ENCODE measurements at places on chromosomes 4 and X. TPM values are rescaled to one million over a fixed set of nuclear protein-coding genes. Genes with fewer than 3 reads are reported as not detected.

PPP2R2C gene
- total RNA-seq: 0.19 TPM

- no peak overlapping the region for H3K27ac ChIP-seq
- DNase-seq: no peak
- H3K36me3 ChIP-seq: peaks cover 2% of the 10 kb centered on the region
Observed at GRCh38 chr4:36177946-36178345, 66.4 kb downstream of the ARAP2 start.

SUV39H1 gene
- total RNA-seq: 7.4 TPM

DNA sequence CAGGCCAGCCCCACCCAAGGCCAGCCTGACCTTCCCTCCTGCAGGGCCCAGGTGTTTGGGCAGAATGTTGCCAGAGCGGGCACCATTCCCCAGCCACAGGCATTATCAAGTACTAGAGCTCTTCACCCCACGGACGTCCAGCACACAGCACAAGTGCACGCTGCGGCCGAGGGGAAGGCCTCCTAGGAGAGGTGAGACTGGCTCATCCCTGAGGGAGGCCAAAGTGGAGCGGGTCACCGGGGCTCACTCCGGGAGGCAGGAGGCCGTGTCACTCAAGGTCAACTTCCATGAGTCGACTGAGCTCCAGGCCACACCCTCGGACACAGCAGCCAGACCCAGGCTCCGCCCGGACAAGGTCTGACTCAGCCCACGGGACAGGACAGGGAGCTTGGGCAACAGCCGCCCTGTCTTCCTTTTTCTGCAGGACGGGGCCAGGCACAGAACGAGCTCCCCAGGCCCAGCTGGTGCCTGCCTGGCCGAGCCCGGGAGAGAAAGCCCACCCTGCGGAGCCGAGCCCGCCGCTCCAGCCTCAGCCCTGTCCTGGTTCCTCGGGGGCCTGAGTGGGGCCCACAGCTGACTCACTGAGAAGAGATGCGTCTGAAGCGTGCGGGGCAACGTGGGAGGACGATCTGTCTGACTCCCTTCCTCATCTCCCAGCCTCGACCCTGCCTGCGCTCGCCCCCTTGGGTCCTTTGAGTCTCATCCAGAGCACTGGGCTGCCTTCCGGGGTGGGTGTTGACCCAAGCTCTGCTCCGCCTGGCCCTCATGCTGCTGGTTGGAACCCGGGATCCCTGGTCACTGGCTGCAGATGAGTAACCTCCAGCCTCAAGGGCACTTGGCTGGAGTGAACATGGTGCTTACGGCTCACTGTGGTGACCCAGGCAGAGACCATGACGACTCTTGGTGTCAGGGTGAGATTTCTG lies 1.6 kb downstream of the SLC49A3 start:
- no peak overlapping the region for H3K27ac ChIP-seq
- H3K4me3 ChIP-seq: no peak overlapping the region

ETNPPL gene
- 0.22 TPM for total RNA-seq

DNA sequence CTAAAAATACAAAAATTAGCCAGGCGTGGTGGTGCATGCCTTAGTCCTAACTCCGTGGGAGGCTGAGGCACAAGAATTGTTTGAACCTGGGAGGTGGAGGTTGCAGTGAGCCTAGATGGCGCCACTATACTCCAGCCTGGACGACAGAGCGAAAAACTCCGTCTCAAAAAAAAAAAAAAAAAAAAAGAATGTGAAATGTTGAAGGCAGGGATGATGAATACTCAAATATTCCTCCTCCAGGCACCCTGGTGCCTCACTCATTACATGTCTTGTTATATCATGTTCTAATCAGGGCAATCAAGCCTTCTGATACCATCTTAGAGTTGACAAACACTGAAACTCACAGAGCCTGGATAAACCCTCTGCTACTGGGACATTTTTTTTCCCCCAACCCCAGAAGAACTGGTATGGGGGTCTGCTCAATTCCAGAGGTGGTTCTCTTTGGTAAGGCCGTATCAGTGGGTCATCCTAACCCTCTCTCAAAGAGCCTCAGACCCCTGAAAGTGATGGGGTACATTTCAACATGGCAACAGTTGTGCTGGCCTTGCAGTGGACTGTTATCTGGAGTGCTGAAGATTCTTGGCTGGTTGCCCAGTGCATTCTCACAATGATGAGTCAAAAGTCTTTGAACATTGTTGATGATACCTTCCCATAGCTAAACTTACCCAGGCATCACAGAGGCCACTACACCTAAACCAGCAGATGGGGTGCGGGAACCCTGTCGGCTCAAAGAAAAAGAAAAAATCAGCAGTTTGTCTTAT lies 2.4 kb upstream of the SH3KBP1 start:
- peaks cover 2% of the 10 kb centered on the region for H3K4me1 ChIP-seq
- H3K4me3 ChIP-seq: no peak overlapping the region
- H3K27me3 ChIP-seq: no peaks in the 10 kb centered on the region
- no peak for DNase-seq

- peaks cover 4% of the 10 kb centered on the region for H3K36me3 ChIP-seq
- no peak for DNase-seq
- no peaks in the 10 kb centered on the region for H3K4me1 ChIP-seq
- H3K4me3 ChIP-seq: no peak overlapping the region
- no peaks in the 10 kb centered on the region for H3K27me3 ChIP-seq
Observed at GRCh38 chr4:1354983-1355275, 7.9 kb downstream of the UVSSA start.

XKRX gene
- 0.86 TPM for total RNA-seq

- DNase-seq: no peak
- H3K36me3 ChIP-seq: no peaks in the 10 kb centered on the region
- H3K4me3 ChIP-seq: no peak overlapping the region
- no peaks in the 10 kb centered on the region for H3K4me1 ChIP-seq
- no peaks in the 10 kb centered on the region for H3K27me3 ChIP-seq
Observed at GRCh38 chr4:132865922-132866321, 283.2 kb upstream of the PCDH10 start.

DNA sequence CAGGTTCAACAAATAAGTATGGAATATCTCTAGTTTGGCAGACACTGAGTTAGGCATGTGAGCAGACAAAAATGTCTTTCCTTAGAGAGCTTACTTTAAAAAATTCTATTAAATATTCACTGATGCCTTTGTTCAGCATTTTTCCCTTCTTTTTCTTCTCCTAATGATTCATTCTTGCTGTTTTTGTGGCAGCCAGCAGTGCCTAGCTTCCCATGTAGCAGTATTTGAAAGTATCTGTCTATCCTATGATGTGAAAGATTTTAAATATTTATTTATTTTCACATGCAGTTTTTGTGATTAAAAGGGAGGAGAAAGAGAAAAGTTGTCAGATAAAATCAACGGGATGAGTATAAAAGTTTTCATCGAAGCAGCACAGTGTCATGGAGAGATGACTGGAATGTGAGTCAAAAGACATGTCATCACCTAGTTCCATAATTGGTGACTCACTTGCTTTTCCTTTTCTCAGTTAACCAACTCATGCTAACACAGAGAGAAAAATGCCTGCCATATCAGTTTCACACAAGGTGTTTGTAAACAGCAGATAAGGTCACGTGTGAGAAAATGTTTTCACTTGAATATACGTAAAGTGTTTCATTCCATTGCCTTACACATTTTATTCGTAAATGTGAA lies 69.8 kb downstream of the BMPR1B start:
- no peaks in the 10 kb centered on the region for H3K27me3 ChIP-seq
- no peak overlapping the region for H3K4me3 ChIP-seq
- no peaks in the 10 kb centered on the region for H3K36me3 ChIP-seq
- no peak for DNase-seq
- H3K4me1 ChIP-seq: peaks cover 14% of the 10 kb centered on the region

DNA sequence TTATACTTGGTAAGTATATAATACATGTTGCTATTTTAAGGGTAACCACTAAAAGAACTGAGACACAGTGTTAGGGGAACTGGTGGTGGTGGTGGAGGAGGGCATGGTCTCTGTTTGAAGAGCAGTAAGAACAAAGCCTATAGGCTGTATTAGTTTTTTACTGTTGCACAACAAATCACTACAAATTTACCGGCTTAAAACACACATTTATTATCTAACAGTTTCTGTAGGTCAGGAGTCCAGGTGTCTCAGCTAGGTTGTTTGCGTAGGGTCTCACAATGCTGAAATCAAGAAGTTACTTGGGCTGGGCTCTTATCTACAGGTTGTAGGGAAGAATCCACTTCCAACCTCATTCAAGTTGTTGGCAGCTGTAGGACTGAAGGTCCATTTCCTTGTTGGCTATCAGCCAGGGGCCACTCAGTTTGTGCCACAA lies 52.6 kb downstream of the CASK start:
- H3K4me1 ChIP-seq: no peaks in the 10 kb centered on the region
- no peaks in the 10 kb centered on the region for H3K36me3 ChIP-seq
- no peak for DNase-seq
- H3K27me3 ChIP-seq: no peaks in the 10 kb centered on the region

GRCh38 chrX:41406201-41406600 lies 40.9 kb upstream of the NYX start:
- no peak overlapping the region for H3K4me3 ChIP-seq
- no peak for DNase-seq
- no peaks in the 10 kb centered on the region for H3K4me1 ChIP-seq
- H3K36me3 ChIP-seq: peaks cover 2% of the 10 kb centered on the region
- no peaks in the 10 kb centered on the region for H3K27me3 ChIP-seq
- H3K27ac ChIP-seq: no peak overlapping the region

DNA sequence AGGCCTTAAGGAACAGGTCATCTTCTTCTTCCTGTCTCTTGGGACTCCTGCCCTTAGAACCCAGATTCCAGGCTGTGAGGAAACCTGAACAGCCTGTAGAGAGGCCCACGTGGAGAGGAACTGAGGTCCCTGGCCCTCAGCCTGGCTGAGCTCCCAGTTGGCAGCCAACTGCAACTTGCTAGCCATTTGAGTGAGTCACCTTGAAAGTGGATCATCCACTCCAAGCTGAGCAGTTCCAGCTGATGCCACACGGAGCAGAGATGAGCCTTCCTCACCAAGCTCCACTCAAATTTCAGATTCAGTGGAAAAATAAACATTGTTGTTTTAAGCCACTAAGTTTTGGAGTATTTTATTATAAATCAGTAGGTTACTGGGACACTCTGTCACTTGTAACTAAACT lies 392.5 kb downstream of the BCOR start:
- H3K36me3 ChIP-seq: no peaks in the 10 kb centered on the region
- no peak for DNase-seq
- no peak overlapping the region for H3K4me3 ChIP-seq
- H3K27ac ChIP-seq: no peak overlapping the region

- no peaks in the 10 kb centered on the region for H3K36me3 ChIP-seq
- H3K27me3 ChIP-seq: no peaks in the 10 kb centered on the region
- H3K4me3 ChIP-seq: no peak overlapping the region
- no peak for DNase-seq
- H3K27ac ChIP-seq: no peak overlapping the region
Observed at GRCh38 chr4:115873048-115873447, 759.6 kb upstream of the NDST4 start.

VCX2 gene
- total RNA-seq: not detected

DNA sequence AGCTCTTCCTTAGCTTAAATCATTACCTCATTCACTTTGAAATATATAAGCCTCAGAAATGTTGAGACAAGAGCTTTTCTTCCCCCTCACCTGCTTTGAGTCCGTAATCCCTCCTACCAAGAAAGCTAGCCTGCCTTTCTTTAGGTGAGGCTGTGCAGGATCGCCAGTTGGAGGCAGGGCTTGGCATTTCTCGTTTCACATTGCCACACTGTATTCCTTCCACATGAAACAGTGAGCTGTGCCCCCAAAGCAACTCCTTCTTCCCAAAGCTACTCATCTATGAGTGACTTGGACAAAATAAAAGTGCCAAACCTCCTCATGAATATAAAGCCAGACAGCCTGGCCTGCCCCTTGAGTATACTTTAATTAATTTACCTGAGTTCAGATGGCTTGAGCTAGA lies 86.8 kb downstream of the LIMCH1 start:
- no peak overlapping the region for H3K27ac ChIP-seq
- no peak overlapping the region for H3K4me3 ChIP-seq
- peaks cover 6% of the 10 kb centered on the region for H3K27me3 ChIP-seq
- H3K4me1 ChIP-seq: no peaks in the 10 kb centered on the region
- DNase-seq: no peak

ASB11 gene
- total RNA-seq: not detected

GRCh38 chr4:55636656-55636999 lies 530 bp upstream of the NMU start:
- H3K36me3 ChIP-seq: no peaks in the 10 kb centered on the region
- H3K27ac ChIP-seq: peak overlapping the region; percentile 62
- H3K27me3 ChIP-seq: peaks cover 71% of the 10 kb centered on the region
- DNase-seq: no peak
- H3K4me1 ChIP-seq: peaks cover 13% of the 10 kb centered on the region
- peak overlapping the region; percentile 72 for H3K4me3 ChIP-seq

DNA sequence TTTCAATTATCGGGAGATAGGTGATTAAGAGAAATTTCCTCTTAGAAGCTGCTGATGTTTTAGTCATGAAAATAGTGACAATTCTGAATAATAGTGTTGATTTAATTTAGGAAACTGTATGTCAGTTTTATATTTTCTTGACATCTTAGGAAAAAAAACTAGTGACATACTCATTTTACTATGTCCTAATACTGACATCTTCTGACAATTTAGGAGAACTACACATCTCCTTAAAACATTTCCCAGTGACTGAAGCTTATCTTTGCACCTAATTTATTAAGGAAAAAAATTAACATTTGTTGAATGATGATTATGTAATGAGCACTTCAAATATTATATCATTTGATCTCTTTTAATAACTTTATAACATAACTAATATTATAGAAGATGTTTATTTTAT lies 42.0 kb upstream of the RBMXL3 start:
- DNase-seq: no peak
- H3K27ac ChIP-seq: no peak overlapping the region
- H3K4me1 ChIP-seq: peaks cover 3% of the 10 kb centered on the region
- H3K27me3 ChIP-seq: no peaks in the 10 kb centered on the region

DNA sequence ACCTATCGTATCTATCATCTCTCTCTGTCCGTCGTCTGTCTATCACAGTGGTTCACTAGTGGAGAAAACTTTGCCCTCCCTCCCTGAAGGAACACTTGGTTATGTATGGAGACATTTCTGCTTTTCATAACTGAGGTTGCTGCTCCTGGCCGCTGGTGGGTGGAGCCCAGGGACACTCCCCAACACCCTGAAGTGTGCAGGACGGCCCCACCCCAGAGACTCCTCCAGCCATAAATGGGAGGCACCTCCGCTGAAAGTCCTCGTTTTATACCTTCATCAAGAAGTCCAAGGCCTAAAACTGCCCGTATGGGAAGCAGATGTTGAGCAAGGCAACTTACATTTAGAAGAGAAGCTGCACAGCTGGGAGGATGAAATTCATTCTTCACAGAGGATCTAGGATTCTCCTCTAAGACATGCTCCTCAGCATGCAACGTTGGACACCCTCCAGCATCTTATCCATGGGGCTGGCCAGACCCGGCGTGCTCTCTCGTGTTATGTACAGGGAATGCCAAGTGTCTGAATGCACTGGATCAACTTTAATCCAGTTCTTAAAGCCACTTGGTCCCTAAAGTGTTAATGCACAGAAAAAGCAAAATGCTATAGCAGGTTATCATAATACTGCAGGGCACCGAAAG lies 43.5 kb downstream of the PRKX start:
- H3K4me1 ChIP-seq: no peaks in the 10 kb centered on the region
- peaks cover 31% of the 10 kb centered on the region for H3K36me3 ChIP-seq
- DNase-seq: no peak

MAGEB17 gene
- total RNA-seq: 0.19 TPM

GRCh38 chr4:6465955-6466354 lies 6.5 kb downstream of the PPP2R2C start:
- no peak overlapping the region for H3K27ac ChIP-seq
- peaks cover 65% of the 10 kb centered on the region for H3K27me3 ChIP-seq
- no peaks in the 10 kb centered on the region for H3K36me3 ChIP-seq

GRCh38 chrX:117487421-117487820 lies 629.2 kb downstream of the KLHL13 start:
- H3K4me3 ChIP-seq: no peak overlapping the region
- no peak overlapping the region for H3K27ac ChIP-seq
- no peaks in the 10 kb centered on the region for H3K27me3 ChIP-seq
- no peak for DNase-seq
- no peaks in the 10 kb centered on the region for H3K36me3 ChIP-seq
- no peaks in the 10 kb centered on the region for H3K4me1 ChIP-seq

- DNase-seq: no peak
- no peak overlapping the region for H3K4me3 ChIP-seq
- H3K4me1 ChIP-seq: peaks cover 13% of the 10 kb centered on the region
Observed at GRCh38 chr4:144721994-144722393, 76.0 kb downstream of the HHIP start.
